T-helper 2 cell treated with Interferon-gamma antibody and Interleukin-4, amounts not matched to agents 5 μg/mL and 100 μg/mL, for 36 hours (primary cell): ENCODE measurements at places on chromosomes 1 and 21.

GRCh38 chr21:34884346-34884929 lies 164.7 kb downstream of the RUNX1 start:
- DNase-seq = no peak

- no peak for DNase-seq
Measured at GRCh38 chr21:42630626-42631025, 22.8 kb upstream of the PDE9A start.

- DNase-seq = no peak
Measured at GRCh38 chr1:151108331-151108730, 37.8 kb downstream of the GABPB2 start.

GRCh38 chr1:2174348-2175054 lies 20.1 kb downstream of the FAAP20 start:
- DNase-seq = no peak

GRCh38 chr1:22332795-22333499 lies 118.7 kb upstream of the ZBTB40 start:
- no peak for DNase-seq

- no peak for DNase-seq
Measured at GRCh38 chr1:55005351-55006140, 6.8 kb downstream of the BSND start.

DNA sequence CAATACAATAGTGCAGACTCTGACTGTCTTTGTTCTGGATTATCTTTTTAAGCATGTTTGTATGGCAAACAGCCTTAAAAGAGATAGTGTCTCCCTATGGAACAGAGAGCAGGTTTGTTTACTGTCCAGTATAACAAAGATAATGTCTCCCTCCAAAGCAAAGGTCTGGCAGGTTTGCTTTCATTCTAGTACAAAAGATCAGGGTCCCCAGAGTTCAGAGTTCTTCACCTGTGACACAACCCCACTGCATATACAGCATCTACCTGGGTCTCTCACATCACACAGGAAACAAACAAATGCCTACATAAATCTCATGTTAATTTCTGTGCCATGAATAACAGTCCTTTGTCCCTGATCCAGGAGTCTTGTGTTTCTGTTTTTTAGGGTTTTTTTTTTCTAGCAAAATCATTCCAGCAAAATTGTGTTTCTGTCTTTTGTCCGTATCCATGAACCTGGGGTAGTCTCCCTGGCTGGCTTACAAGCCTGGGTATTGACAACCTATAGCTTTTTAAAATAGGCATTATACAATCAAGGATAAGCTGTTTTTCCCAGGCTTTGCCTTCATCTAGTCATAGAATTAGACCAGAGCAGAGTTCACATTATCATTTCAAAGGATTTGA lies 89.4 kb upstream of the PTBP2 start:
- DNase-seq = no peak

GRCh38 chr1:197024460-197024859 lies 42.6 kb downstream of the F13B start:
- DNase-seq = no peak

GRCh38 chr1:169809370-169810095 lies 14.8 kb upstream of the METTL18 start:
- no peak for DNase-seq

DNA sequence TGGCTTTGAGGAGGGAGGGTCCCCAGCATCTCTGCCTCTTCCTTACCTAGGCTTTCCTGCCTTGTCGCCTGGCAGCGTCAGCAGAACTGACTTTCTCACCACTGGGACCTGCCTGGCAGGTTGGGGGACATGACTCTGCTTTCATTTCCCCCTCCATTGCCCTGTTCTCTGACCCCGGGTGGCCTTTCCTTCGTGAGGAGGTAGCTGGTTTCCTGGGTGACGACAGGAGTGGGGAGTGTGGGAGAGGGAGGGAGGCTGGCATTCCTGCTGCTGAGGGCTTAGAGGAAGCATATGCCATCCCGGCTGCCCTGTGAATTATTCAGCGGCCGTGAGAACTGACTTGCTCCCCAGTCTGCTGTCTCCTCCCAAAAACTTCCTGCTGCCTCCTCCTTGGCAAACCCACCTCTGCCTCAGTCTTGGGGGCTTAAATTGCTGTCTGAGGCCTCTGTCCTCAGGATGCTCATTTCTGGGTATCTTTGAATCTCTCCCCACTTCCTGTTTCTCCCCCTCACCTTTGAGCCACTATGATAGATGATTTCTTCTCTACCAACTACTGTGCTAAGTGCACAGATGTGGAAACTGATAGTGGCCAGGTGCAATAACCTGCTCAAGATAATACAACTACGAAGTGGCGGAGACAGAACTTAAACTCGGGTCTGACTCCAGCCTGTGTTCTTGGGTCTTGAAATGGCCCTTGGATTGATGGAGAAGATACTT lies 182.0 kb upstream of the CSF3R start:
- no peak for DNase-seq

- peak; percentile 22 for DNase-seq
Measured at GRCh38 chr1:234758851-234759250, 148.9 kb upstream of the IRF2BP2 start.

GRCh38 chr1:3042481-3042880 lies 21.2 kb downstream of the ACTRT2 start:
- no peak for DNase-seq

GRCh38 chr1:58345215-58346035 lies 201.1 kb downstream of the OMA1 start:
- no peak for DNase-seq

DNA sequence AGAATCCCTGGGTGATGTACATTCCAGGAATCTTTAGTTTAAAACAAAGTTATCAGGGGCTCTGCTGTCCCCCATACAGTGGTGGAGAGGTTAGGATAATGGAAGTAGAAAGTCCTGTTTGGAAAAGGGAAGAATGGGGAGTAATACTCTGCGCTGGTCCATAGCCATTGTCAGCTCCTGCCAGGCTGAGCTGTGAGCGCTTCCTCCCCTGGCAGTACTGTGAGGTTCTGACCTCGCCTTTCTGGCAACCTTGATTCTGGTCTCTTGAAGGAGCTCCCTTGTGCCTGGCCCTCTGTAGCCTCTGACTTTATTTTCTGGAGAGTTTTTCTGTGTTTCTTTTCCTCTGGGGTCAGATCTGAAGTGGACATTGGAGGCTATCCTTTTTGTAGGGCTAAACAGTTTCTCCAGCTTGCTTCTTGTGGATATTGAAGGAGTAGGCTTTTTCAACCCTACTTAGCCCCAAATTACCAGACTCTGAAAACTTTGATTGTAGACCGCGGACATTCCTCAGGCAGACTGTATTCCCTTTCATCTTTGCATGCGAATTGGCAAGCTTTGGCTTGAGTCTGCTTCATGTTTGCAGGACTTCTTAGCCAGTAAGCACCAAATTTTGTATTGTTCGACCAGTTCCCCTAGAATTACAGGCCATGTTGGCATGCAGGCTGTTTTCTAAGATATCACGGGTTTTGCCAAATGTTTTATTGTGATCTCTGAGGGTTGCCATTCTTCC lies 13.8 kb downstream of the UBE4B start:
- no peak for DNase-seq

- no peak for DNase-seq
Measured at GRCh38 chr1:242567596-242567995, 43.1 kb upstream of the PLD5 start.

DNA sequence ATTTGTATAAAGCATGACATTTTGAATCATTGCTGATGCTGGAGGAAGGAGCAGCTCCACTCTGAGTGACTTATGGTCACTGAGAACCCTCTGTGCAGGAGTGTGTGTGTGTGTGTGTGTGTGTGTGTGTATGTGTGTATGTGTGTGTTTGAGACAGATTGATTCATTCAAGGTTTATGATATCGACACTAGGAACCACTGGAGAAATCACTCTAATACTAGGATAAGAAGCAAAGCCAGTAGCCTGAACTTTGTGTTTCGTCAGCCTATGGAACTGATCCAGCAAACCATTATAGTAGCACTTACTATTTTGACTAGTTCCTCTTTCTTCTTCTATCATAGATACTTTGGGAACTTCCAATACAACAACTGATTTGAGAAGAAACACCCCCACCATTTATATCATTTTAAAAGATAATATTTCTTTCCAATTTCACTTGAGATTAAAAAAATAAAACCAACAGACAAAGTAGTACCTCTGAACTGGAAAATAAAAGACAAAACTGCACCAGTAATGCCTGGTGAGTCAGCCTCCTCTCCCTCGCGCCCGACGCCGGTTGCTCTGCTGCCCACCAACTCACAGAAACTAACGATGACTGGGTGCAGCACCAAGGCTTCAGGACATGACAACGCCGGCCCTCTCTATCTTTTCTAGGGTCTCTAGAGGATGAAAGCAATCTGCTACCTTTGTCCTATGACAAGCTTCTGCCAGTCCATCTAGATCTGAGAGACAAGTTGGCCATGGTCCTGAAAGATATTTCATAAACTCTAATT lies 20.9 kb downstream of the SLAMF1 start:
- DNase-seq = peak; percentile 78

- DNase-seq = no peak
Measured at GRCh38 chr1:15224259-15224869, 22.7 kb upstream of the FHAD1 start.

DNA sequence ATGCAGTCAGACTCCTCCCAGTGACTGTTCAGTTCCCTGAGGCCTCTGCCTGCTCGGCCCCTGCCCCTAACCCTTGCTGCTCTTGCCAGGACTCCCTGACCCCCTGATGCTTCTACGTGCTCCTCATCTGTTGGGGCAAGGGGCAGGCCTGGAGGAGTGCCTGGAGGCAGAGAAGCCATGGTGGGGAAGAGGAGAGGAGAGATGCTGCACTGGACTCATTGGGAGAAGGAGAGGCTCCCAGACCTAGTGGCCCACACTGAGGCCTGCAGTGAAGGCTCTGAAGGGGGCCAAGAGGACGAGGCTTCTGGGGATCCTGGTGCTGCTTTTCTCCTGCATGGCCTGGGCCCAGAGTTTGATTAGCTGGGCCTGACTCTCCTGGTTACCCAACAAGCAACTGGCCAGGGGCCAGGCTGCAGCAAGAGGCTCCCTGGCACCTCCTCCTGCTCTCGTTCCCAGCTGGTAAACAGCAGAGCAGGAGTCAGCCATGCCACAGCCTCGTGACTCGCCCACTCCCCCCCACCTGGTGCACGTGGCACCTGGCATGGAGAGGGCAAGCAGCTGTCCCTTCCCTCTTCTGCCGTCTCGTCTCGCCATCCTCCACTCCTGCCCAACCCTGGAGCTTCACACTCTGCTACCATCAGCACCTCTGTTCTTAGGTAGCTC lies 847 bp upstream of the RORC start:
- no peak for DNase-seq

GRCh38 chr1:41977326-41977725 lies 58.6 kb upstream of the HIVEP3 start:
- no peak for DNase-seq

DNA sequence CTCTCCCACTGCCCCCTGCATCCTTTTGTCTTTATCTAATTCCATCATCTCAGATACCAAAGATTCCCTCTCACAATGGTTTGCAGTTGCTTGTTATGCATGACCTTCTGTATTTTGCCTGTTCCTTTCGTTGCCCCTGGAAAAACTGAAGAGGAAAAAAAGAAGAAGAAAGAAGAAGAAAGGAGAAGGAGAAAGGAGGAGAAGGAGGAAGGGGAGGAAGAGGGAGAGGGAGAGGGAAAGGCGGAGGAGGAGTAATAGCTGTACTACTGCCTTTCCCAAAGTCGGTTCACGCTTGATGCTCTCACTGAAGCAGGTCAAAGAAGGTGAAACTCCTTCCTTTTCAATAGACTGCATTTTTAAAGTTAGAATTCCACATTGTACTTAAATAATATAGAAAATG lies 513.8 kb downstream of the PTPRC start:
- DNase-seq = no peak

- DNase-seq = no peak
Measured at GRCh38 chr1:212625781-212626450, 17.4 kb downstream of the ATF3 start.

- DNase-seq = no peak
Measured at GRCh38 chr1:5223206-5223605, 568.8 kb downstream of the AJAP1 start.

- no peak for DNase-seq
Measured at GRCh38 chr1:211133393-211133835, 534 bp downstream of the KCNH1 start.

DNA sequence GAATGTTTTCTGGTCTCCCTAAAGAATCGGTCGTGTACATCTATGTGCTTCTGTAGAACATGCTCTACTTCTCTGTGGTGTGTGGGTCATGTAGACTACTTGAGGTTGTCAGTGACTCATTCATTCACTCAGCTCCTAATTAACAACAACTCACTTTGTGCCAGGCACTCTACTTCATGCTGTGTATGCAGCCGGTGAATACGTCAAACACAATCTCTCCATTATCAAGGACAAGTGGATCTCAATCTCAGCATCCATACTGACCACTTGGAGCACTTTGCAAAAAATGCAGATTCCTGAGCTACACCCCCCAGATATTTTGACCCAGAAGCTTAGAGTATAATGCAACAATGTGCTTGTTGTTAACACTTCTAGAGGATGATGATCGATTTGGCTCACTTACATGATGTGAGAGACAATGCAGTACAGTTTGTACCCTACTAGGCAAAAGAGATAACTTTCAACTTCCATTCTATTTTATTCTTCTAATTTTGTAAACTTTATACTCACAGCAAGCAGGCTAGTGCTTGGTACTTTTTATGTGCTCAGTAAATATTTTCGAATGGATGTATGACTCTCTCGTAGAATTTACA lies 508.6 kb upstream of the ADAMTS5 start:
- DNase-seq = no peak

GRCh38 chr1:107964336-107965109 lies 457 bp downstream of the VAV3 start:
- DNase-seq = peak; percentile 17

DNA sequence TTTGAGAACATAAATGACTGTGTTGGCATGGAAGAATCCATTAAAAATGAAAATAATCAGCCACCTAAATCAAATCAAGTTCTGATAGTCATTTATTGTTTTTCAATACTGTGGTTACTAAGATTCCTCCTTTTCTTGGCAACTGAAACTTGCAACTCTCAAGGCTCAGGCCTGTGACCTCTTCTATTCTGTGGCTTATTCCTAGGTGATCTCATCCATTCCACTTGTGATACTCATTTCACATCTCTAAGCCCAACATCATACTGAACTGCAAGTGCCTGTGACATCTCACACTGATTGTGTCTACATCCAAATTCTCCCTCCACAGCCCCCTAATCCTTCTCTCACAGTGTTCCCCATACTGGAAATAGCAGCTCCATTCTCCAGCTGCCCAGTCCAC lies 4.8 kb upstream of the ST6GALNAC5 start:
- DNase-seq = no peak

GRCh38 chr21:42069843-42070242 lies 1.3 kb upstream of the UMODL1 start:
- DNase-seq = no peak

- no peak for DNase-seq
Measured at GRCh38 chr1:27372022-27372807, 2.4 kb downstream of the FCN3 start.

DNA sequence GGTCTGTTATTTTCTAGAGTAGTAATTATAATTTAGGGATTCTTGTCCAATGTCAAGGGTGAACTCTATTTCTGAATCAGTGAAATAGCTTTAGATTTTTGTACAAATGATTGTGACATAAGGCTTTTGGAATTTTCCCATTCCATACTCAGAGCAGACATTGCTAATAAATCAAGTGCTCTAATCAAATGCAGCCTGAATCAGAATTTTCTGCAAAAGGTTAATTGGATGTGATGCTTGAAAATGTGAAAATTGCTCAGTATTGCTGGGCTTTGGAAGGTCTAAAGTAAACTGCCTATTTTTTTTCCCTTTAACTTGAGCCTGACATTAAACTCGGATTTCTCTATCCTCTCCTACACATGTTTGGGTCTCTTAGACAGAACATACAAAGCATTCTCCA lies 23.2 kb downstream of the SGIP1 start:
- DNase-seq = no peak
